H1 (cell line): ENCODE measurements at places on chromosomes 3 and 15.

GRCh38 chr3:53709256-53709655 lies 137.0 kb downstream of the CHDH start:
- DNase-seq, result no peak

DNA sequence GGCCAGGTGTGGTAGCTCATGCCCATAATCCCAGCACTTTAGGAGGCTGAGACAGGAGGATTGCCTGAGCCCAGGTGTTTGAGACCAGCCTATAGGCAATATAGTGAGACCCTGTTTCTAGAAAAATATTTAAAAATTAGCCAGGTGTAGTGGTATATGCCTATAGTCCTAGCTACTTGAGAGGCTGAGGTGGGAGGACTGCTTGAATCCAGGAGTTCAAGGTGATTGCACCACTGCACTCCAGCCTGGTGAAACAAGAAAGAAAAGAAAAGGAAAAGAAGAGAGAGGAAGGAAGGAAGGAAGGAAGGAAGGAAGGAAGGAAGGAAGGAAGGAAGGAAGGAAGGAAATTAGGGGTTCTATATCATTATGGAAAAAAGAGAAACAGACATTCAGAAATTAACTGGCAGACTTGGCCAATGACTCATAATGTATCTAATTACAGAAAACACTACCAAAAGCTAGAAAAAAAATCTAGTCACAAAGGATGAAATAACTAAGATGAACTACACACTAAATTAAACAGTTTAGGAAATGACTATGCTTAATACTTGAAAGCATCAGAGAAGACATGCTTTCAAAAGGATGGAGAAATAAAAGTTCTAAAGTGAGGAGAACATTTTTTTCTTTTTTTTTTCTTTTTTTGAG lies 45.4 kb upstream of the TERB2 start:
- DNase-seq, result no peak

DNA sequence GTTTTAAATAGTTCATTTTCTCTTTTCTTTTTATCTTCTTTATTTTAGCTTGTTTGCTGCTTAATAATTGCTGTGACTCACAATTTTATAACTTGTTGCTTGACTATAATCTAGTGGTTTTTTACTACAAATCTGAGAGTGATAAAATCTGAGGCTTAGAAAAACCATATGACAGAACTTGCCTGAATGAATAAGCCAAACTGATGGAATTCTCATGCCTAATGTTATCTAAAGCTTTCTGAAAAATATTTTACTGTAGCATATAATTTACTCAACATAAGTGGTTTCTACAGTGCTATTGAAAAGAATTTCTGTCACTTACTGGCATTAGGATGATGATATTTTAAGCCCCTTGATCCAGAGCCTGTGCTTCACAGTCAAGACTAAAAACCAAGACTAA lies 175.1 kb downstream of the VGLL3 start:
- no peak for DNase-seq

DNA sequence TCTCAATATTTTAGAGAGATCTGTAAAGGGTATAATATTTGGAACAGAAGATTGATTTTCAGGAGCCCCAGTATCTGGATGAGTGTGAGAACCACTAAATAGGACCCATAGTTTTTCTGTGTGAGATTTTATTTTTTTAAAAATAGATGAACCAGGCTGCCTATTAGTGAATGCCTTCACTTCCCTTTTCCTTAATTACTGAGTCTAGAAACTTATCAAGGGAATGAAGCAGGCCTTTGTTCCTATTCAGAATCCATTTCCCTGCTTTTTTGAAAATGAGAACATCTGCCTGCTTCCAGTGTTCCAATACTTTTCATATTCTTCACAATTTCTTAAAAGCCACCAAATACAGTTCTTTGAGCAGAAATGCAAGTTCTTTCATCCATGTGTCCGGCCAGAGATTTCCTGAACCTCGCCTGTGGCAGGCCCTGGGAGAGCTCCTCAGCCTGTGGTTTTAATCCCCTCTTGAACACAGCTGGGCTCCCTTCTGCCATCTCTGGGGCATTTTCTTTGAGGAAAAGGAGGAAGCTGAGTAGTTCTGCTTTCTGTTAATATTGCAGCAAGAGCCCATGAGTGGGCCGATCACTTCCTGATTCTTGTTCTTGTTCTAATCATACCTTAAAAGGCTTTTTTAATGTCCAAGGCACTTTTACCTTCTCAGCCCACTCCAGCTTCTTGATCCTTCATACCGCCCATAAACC lies 4.7 kb downstream of the EHD4 start:
- no peak for DNase-seq

DNA sequence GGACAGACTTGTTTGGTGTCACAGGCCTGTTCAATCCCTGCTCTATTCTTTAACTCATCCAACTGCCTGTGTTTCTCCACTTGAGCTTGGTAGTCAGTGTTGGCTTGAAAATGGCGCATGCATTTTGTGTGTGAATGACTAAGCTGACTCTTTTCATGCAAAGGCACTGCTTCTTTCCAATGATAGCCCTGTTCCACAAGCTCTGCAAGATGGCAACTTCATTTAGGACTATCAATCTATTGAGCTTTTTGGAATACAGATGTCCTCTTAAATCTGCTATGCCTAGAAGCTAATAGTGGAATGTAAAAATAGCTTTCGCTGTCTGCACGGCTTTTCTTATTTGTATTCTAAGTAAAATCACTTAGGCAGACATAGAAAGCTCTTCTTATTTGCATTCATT lies 33.6 kb upstream of the SYNPR start:
- DNase-seq, result no peak

GRCh38 chr3:52076896-52077780 lies 20.8 kb upstream of the DUSP7 start:
- DNase-seq, result no peak

DNA sequence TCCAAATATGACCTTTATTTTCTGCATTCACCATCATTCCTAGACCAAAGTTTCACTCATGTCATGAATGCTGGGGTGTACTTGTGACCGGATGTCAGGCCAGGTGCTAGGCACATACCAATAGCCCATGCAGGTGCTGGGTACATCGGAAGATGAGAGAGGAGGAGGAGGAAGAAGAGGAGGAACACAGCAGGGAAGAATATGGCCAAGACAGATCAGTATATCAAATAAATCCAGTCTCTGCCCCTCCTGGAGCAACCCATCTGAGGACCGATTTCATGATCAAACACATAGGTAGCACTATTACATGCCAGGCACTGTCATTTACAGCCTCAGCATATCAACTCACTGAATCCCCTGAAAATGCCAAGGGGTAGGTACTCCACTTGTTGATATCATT lies 3.0 kb upstream of the WNT7A start:
- DNase-seq, result no peak

GRCh38 chr3:46146548-46146947 lies 61.6 kb downstream of the CCR1 start:
- DNase-seq, result no peak

DNA sequence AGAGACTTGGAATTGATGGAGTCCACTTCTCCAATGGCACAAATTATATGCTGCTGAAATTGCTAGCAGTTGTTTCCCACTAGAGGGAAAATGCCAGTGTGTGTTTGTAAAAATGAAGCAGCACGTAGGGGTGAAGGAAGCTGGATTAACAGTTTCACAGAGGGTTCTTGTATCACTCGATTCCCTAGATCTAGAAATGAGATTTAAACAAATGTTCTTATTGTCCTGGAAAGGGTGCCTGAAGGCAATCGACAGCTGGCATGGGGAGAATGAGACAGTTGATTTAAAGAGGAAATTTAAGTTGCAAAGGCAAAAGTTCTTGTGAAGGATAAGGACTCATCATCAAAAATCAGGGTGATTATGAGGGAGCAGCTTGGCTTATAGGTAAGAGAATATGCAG lies 234.8 kb upstream of the ARPP21 start:
- no peak for DNase-seq

- no peak for DNase-seq
Observed at GRCh38 chr15:50112488-50113186, 6.4 kb downstream of the ATP8B4 start.

- DNase-seq, result no peak
Observed at GRCh38 chr3:147395899-147396711, 10.2 kb downstream of the ZIC4 start.

DNA sequence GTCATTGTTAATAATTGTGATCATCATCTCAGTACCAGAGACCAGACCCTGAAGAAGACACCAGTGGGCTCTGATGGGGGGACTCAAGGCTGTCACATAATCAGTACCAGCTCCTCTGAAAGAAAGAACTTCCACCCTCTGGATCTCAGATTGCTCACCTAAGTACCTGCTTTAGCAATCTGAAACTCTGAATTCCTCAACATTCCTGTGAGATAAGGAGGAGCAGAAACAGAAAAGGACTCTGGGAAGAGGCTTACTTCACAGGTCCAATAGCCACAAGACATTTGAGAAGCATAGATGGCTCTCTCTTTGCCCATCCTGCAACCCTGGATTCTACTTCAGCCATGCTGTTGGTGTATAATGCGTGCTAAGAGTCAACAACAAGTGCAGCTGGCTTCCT lies 44.0 kb upstream of the OXTR start:
- no peak for DNase-seq

DNA sequence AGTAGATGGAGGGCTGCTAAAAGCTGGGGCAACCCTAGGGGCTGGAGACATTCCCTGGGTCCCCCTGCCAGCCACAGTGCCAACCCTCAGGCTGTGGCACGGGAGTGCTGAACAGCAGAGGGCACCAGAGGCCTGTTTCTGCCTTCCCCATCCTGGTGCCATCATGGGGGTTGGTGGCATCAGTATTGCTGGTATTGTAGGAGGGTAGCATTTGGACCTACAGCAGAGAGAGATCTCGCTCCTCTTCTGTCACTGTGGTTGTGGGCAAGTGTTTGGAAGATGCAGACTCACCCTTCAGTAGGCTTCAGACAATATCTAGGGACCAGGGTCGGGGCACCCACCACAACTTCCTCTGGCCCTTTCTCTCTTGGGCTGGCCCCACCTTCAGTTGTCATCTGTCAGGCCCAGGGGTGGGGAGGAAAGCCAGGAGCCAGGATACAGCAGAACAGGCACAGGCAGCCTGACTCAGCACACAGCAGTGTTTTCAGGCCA lies 123.5 kb downstream of the RPLP1 start:
- no peak for DNase-seq

GRCh38 chr3:102972350-102972749 lies 537.5 kb downstream of the ZPLD1 start:
- DNase-seq, result no peak

DNA sequence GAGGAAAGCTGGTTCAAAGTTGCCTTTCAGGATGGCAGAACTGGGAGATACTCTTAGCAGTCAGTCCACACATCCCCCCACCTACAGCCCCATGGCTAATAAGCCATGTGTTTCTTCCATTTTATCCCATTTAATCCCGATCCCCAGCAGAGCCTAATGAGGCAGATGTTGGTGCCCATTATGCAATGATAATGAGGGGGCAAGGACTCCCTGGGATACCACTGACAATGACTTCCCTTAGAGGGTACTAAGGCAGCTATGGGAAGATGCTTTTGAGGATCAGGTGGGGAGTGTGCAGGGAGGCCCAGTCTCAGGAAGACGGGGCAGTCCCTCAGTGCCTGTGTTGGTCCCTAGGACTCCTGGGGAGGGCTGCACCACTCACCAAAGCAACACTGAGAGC lies 43.8 kb upstream of the TBC1D21 start:
- DNase-seq, result no peak

GRCh38 chr3:178568155-178568731 lies 32.0 kb downstream of the KCNMB2 start:
- DNase-seq, result no peak

DNA sequence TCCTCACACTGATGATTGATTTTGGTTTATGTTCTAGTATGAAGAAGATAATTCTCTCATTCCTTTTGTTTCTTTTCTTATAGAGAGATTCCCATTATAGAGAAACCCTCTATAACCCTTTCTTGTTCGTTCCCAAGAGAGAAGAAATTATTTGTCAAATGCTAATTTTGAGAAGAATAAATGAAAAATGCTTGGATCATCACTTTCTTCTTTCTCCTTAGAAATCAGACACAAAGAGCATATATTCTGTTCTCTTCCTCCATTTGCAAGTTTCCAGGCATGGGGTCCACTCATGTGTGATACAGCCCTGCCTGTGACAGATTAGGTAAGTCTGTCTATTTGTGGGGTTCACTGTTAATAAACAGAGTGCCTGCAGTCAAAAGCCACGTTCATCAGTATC lies 222.6 kb upstream of the NECTIN3 start:
- DNase-seq, result no peak

- DNase-seq, result no peak
Observed at GRCh38 chr15:63371297-63371918, 10.2 kb downstream of the CA12 start.

- no peak for DNase-seq
Observed at GRCh38 chr15:73053398-73053723, 1.1 kb downstream of the NEO1 start.

DNA sequence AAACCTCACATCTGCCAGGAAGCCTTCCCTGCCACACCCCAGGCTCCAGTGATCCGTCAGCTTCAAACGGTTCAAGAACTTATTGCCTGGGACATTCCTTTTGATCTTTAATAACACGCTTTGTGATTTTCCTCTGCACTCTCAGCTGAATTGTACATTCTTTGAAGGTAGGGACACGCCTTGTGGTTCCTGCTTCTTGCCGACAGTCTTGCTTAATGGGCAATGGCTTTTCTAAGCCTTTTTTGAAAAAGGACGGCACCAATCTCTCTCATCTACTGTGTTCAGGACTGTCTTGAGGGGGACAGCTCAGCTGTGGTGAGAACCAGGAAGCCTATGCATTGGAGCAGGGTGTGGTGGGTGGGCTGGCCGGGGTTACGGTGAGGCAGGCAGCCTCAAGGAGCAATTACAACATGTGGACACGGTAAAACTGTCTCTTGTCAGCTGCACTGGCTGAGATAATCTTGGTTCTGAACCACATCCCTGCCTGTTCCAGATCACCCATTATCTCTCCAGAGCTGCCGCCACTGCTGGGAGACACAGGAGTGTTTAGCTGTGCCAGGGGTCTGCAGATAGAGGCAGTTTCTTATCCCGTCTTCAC lies 46.0 kb upstream of the GLCE start:
- no peak for DNase-seq

- no peak for DNase-seq
Observed at GRCh38 chr15:66789029-66790025, 87.3 kb downstream of the SMAD6 start.

- DNase-seq, result no peak
Observed at GRCh38 chr3:194773771-194774455, 88.2 kb downstream of the FAM43A start.

GRCh38 chr15:100033140-100033857 lies 300.1 kb upstream of the LYSMD4 start:
- DNase-seq, result no peak

DNA sequence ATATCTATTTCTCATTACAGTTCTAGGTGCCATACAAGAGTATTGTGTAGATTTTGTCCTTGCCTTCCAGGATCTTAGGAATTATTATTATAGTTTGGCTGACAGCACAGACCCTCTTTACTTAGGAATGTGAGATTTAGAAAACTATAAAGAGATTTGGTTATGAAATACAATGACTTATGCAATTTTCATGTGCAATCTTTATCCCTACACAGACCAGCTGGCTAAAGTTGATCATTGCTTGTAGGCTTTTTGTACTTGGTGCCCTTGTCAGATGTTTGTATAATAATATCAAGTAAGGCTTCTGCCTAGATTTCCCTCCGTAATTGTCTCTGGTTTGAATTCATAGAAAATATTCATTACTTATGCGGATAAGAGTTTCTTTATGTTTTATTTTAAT lies 174.5 kb upstream of the GAP43 start:
- DNase-seq, result no peak

GRCh38 chr3:184144505-184144904 lies 9.3 kb downstream of the EIF2B5 start:
- DNase-seq, result no peak
